ENCODE measurements at places on chromosomes 4 and X.

- DNase-seq = no peak
Measured at GRCh38 chrX:6005856-6006255, 222.8 kb downstream of the NLGN4X start.

GRCh38 chr4:140044337-140044902 is 109.6 kb downstream of the MAML3 start:
- no peak for DNase-seq

DNA sequence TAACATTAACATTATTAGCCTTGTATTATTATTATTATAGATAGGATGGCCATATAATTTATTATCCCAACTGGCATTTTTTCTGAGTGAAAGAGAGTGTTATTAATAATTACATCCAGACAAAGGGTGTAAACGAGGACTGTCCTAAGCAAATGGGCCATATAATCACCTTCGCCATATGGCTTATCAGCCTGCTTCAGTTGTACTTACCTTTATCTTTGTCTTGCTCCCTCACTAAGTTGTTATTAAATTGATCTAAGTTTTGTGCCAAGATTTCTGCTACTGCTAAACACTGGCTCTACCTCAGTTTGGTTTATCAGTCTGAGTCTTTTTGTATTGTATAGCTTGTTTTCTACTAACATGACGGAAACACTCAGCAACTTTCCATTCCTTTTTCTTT is 76.9 kb downstream of the STIM2 start:
- no peak for DNase-seq

- DNase-seq = no peak
Measured at GRCh38 chr4:36677112-36677511, 395.7 kb downstream of the DTHD1 start.

GRCh38 chrX:72019487-72019886 is 108.8 kb downstream of the NHSL2 start:
- no peak for DNase-seq

- DNase-seq = no peak
Measured at GRCh38 chr4:28238876-28239275, 1378.2 kb downstream of the STIM2 start.

DNA sequence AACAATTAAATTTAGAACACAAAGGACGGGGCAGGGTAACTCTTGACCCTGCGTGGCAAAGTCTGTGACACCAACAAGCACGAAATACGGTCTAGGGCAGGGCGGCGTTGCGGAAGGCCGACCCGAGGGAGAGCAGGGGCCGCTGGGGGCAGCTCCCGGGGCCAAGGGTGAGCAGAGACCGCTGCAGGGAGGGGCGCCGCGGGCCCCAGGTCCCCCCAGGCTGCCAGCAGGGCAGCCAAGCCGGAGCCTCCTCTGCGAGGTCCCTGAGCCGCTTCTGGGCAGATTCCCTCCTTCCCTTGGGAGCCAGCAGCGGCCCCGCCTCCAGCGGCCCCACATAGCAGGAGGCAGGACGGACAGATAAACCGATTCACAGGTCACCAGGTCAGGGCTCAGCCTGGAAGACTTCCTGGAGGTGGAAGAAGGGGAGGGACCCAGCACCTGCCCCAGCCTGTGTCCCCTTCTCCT is 90.2 kb downstream of the FAM53A start:
- DNase-seq = no peak

- DNase-seq = peak; percentile 2
Measured at GRCh38 chr4:18689308-18690115, 668.0 kb upstream of the LCORL start.

- no peak for DNase-seq
Measured at GRCh38 chrX:113804819-113805218, 779.1 kb upstream of the HTR2C start.

- no peak for DNase-seq
Measured at GRCh38 chr4:128957459-128957858, 135.9 kb downstream of the SCLT1 start.

DNA sequence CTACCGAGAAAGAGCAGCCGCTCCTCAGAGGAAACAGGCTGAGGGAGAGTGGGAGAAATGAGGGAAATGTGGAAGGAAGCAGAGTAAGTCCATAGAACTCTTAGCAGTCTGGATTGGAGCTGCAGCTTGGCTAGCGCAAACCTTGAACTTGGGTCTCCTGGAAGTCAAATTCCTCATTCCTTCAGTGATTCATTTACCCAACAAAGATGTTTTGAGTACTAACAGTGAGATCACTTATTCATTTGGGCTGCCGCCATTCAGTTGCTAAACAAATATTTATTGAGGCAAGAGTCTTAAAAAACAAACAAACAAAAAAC is 51.5 kb downstream of the SEL1L3 start:
- no peak for DNase-seq

DNA sequence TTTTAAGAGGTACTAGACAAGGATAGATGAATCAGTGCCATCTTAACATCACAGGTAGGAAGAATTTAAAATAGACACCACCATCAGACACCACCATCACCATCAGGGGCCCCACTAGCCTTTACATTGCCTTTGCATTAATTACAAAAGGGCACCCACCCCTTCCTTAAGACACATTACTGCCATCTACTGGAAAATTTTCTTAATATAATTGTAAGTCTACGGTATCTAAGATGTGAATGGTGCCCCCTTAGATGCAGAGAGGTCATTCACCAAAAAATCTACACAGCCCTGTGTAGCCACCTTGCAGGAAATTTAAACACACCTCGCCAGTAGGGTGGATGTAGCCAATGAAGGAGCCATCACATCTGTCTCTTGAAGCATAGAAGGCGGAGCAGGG is 184.1 kb downstream of the MID1IP1 start:
- DNase-seq = no peak

DNA sequence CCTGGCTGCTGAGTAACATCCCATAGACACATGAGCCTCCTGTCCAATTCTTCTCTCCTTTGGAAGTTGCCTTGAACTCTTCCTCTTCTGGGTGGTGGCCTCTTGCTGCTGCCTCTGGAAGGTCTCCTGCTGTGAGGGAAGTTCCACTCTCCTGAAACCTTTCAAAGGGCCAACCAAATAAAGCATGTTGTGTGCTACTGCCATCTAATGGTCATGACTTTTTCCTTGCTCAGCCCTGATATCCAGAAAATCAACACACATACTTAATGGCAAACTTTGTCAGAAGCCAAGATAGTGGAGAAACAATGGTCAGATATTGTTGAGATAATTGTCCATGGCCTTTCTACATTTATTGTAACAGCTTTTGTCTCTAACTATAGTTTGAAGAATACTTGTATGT is 19.1 kb upstream of the ZXDA start:
- DNase-seq = no peak

DNA sequence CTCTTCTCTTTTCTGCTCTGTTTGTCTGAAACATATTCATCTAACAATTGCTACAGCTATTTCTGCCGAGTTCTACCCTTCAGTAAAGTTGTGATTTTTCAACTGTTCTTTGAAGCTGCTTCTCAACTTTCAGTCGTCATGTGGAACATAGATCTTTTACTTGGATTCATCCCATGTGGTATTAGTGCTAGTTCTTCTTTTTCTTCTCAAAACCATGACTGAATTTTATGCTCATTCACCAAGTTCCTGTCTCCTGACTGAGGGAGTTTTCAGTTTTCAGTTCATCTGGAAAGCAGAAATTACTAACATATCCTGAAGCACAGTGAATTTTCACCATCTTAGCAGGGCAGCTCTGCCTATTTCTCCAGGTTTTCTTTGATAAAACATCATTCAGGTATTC is 12.1 kb downstream of the ACSL4 start:
- no peak for DNase-seq

- DNase-seq = no peak
Measured at GRCh38 chrX:110734894-110735541, 60.6 kb downstream of the CHRDL1 start.

DNA sequence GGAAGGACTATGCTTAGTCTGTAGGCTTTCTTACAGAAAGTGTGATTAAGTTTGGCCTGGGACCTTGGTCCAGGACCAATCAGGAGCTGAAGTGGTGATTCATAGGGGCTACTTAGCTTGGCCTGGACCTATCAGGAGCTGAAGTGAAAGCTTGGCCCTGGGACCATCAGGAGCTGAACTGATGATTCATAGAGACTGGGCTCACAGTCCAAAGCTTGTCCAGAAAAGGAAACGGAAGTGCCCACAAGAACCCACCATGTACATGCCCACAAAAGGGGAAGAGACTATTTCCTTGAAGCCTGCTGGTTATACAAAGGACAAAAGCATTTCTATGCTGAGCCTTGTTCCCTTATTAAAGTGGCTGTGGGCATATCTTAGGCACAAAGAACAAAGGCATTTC is 12.6 kb downstream of the TENT5D start:
- no peak for DNase-seq

GRCh38 chr4:137993232-137993631 is 248.9 kb downstream of the SLC7A11 start:
- no peak for DNase-seq

- no peak for DNase-seq
Measured at GRCh38 chr4:78621395-78621794, 69.8 kb downstream of the ANXA3 start.

GRCh38 chrX:97402333-97402732 is 518.6 kb downstream of the RPA4 start:
- no peak for DNase-seq

GRCh38 chr4:12615822-12616221 is 868.3 kb downstream of the RAB28 start:
- DNase-seq = no peak

Data from stimulated activated naive B cell treated with anti-CD40 and anti-IgM and Interleukin-4, amounts not matched to agents 10 μg/mL and 1 μg/mL and 100 μg/mL, for 72 hours (primary cell).